CD4-positive, CD25-positive, alpha-beta regulatory T cell (primary cell): ENCODE measurements at places on chromosomes 12 and 14.

- DNase-seq, result no peak
These were observed 921.2 kb upstream of the FOXG1 start for GRCh38 chr14:27845241-27845850.

DNA sequence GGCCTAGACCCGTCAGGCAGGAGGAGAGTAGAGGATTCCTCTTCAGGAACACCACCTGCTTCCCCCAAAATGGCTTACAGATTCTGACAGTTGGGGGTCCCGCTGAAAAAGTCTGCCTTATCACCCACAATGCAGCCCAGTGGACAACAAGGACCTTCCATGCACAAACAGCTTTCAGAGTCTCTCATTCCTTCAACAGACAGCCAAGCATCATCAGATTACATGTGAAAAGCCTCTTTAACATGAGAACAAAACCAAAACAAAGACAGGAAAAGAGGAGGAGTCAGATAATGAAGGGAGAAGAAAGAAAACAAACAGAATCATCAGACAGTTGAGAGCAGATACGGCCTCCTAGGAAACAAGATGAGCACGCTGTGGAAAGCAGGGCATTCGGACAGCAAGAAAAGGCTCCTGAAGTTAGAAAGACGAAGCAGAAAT lies 18.3 kb downstream of the KCTD10 start:
- DNase-seq, result no peak

DNA sequence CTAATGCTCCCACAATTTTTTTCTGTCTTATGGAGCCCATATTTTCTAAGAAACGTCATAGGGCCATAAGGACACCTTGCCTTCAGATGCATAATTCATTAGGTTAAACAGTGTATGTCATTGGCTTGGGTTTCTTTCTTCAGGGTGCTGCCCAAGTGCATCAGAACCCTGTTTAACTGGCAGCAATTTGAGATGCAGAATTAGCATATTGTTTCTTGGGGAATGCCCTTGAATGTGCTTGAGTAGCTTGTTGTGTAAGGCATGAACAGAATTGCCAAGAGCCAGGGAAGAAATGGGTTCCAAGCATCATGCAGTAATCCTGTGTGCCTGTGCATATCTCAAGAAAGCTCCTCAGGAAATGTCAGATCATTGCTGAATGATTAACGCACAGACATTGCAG lies 277.2 kb downstream of the SYT1 start:
- no peak for DNase-seq

DNA sequence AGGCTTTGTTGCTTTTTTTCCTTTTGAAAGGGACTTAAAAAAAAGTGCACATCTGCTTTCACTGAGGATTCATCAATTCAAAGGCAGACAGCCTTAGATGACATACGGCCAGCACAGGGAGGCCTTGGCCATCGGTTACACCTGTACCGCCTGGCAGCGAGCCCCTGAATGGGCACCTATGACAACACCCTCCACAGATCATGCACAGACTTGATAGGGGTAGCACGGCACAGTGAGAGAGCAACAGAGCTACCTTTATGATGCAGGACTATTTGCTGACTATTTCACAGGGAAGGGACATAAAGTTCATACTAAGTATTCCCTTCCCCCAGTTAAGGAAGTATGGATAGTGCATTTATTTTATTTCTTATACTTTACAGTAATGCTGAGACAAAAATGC lies 137.9 kb upstream of the ARID2 start:
- no peak for DNase-seq

- no peak for DNase-seq
These were observed 89.7 kb downstream of the LGMN start for GRCh38 chr14:92658684-92659083.

DNA sequence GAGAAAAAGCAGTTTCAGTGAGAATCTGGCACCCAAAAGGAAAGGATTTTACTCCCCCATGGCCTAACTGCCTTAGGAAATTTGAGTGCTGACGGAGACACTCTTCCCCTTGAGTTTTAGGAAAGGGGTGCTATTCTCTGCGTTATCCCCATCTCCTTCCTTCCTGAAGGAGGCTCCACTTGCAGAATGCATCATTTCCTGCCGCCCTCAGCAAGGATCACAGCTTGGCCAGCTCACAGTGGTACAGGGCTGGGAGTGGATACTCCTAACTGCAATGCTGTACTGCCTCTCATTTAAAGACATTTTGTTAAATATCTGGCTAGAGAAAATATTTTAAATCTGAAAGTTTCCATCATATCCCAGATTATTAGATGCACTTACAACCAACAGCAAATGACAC lies 33.0 kb downstream of the RDH12 start:
- no peak for DNase-seq

DNA sequence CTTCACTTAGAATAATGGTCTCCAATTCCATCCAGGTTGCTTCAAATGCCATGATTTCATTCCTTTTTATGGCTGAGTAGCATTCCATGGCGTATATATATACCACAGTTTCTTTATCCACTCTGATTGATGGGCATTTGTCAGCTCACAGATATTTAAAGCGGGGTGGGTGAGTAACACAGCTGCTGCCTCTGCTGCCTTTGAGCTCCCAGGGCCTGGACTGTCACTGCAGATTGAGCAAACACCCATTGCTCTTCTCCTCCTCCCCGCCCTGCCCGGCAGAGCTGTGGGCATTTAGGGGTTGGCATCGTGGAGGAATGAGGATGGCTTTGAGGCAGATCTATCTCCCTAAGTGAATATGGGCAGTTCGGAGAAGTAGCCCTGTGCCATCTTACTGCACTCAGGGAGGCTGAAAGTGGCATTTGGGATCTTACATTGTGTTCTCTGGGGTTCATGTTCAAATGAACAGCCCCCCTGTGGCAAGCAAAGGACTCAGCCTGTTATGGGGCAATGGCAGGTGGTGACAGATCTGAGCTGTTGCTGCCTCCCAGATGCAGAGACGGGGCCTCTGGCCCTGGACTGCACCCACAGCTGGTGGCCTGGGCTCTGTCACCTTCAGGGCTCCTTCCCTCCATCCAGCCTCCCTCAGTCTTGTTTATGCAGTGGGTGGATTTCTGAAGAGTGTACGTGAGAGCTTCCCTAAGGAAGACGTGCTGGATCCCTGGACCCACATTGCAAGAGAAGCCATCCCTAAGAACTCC lies 4.9 kb downstream of the RFLNA start:
- DNase-seq, result no peak

- DNase-seq, result no peak
These were observed 177.9 kb upstream of the PRICKLE1 start for GRCh38 chr12:42767326-42767954.

DNA sequence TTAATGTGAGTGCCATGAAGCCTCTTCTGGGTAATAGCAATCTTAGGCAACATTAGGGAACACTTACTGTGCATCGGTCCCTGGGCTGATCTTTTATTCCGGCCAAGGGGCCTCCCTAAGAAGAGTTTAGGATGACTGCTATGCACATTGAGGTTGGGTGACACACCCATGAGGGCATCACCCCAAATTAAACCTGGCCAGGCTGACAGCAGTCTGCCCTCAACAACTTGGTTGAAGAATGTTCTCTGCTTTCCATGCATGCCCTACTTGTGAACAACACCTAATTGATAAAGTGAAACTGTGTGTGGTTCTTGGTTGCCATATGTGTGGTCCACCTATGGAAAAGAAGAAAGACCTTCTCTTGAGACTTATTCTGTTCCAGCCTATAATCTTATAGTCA lies 1098.0 kb downstream of the BCL11B start:
- DNase-seq, result no peak

GRCh38 chr12:112005419-112006395 lies 7.3 kb downstream of the TMEM116 start:
- DNase-seq, result no peak

DNA sequence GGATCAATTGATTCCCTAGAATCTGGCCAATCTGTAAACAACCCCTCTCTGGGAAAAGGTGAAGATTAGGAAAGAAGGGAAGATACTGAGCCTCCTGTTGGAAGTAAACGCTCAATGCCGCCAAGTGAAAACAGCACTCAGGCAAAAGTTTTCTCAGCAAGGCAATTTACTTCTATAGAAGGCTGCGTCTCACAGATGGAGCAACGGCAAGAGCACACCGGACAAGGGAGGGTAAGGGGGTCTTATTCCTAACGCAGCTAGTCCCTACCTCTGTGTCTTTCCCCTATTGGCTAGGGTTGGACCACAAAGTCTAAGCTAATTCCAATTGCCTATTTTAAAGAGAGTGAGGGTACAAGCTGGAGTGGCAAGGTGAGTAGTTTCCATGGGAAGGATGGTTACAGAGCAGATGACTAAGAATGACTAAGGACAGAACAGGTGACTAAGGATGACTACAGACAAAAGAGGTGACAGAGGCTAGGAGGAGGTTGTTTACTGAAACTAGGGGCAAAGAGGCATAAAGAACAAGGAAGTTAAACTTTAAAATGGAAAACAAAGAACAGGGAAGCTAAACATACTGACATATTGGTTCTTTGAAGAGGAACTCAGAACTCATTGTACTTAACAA lies 5.6 kb upstream of the TTC9 start:
- no peak for DNase-seq

GRCh38 chr12:109214131-109214530 lies 95.0 kb downstream of the FOXN4 start:
- no peak for DNase-seq

DNA sequence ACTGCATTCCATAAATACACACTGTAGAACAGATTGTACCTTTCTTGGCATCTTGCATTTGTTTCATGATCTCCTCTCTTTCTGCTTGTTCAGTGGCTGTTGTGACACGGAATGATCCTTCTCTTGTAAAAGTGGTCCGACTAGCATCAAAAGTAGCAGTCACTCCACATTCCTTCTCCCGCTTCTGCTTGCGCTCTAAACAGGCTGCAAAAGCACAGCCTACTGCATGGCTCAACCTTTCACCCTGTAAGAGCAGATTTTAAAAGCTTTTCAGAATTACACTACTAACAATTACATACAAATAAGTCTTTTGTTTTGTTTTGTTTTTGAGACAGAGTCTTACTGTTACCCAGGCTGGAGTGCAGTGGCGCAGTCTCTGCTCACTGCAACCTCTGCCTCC lies 49.8 kb downstream of the PAPLN start:
- DNase-seq, result no peak

- no peak for DNase-seq
These were observed 903.1 kb downstream of the BCL11B start for GRCh38 chr14:98368916-98369315.

- peak; percentile 84 for DNase-seq
These were observed 287.3 kb downstream of the BCL11B start for GRCh38 chr14:98984719-98985041.

- DNase-seq, result no peak
These were observed 28.1 kb upstream of the ADGRD1 start for GRCh38 chr12:130925666-130926015.

DNA sequence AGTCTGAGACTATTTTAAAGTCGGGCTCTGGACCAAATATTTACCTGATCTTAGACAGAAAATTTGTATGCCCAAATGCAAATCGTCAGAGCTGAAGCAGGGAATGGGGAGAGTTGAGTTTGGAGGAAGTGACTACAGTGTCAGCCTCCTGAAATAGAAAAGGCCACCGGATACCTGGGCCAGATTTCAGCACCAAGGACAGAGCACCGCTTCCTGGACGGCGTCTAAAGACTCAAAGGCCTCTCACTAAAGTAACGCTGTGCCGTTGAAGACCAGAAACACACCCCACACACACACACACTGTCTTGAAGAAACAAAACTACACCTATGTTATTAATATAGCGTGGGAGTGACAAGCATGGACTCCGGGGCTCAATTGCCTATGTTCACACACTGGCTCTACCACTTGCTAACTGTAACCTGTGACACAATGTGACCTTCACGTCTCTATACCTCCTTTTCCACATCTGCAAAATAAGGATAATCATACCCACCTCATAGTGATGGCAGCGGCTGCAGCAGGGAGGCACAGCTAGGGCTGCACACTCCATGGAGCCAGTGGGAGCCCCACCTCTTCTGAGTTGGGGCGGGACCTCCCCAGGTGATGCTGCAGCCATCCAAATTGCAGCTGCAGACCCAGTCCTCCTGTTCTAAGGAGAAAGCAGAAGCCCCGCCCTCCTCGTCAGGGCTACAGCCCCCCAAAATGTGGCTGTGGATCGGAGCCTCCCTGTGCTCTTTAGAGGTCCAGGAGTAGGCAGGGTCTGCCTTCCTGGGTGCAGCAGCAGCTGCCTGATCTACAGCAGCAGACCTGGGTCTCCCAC lies 35.6 kb downstream of the KRT76 start:
- no peak for DNase-seq

DNA sequence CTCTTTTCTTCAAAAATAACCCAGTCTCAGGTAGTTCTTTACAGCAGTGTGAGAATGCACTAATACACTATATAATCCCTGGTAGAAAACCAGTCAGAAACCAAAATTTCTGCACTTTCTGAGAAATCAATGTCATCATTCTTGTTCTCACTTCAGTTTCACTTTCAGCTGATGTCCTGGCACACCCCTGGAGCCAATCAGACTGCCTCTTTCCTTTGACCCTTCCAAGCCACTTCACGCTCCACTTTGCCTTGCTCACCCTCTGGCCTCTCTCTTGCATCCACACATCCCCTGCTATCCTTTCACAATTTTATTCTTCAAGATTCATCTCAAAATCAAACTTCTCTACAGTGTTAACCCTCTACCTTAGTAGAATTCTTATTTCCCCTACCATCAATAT lies 181.1 kb downstream of the ASCL1 start:
- DNase-seq, result no peak

DNA sequence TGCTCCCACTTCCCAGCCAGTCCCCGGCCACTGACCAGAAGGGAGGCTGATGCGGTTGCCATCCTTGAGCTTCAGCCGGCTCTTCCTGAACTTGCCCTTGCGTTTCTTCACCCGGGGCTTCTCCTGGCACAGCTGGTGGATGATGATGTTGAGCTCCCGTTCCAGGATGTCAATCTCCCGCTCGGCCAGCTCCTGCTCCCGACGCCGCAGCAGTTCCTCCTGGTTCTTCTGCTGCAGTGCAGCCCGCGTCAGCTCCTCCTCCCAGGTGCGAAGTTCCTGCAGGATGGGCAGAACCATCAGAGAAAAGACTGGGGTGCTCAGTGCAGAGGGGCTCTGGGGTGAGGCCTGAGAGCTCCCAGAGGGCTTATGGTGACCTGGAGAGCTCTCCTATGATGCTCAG lies 67.0 kb downstream of the MAP3K9 start:
- DNase-seq, result no peak

DNA sequence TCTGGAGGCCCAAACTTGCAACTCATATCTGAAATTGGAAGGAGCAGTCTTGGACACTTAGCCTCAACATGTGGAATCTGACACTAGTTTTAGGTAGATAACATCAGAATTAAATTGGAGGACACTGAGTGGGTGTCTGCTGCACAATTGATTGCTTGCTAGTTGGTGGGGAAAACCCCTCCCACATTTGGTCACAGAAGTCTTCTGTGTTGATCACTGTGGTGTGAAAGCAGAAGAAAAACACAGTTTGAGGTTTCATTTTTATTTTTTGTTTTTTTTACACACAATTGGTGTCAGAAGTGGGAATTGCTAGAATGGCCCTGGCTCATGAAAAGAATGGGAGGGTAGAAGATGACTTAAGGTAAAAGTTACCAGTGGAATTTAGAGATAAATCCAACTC lies 78.0 kb upstream of the CD163 start:
- no peak for DNase-seq
